ENCODE measurements at places on chromosomes 12 and 14.

GRCh38 chr12:29191267-29191850 is 42.3 kb downstream of the FAR2 start:
- DNase-seq: no peak

DNA sequence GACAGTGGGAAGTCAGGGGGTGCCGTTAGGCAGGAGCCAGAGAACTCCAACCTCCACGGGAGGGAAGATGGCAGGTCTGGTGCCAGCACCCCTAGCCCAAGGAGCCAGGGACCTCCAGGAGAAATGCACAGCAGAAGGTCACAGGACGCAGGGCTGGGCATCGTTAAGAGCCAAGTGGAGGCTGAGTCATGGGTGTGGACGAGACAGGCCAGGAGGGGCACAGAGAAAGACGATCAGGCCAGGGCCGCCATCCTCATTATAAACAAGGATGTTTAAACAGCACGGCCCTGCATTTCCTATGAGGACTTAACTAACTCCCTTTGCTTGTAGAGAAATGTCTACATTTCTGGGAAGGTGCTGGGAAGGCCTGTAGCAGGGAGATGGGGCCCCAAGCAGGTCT is 77.9 kb upstream of the FZD10 start:
- no peak for DNase-seq

- DNase-seq: no peak
These were observed 169.8 kb downstream of the OTOGL start for GRCh38 chr12:80268924-80269749.

GRCh38 chr12:27076928-27077327 is 5.5 kb downstream of the C12orf71 start:
- DNase-seq: no peak

- no peak for DNase-seq
These were observed 65.6 kb downstream of the TESC start for GRCh38 chr12:117033382-117034221.

GRCh38 chr12:94235848-94236247 is 87.5 kb downstream of the PLXNC1 start:
- DNase-seq: no peak

DNA sequence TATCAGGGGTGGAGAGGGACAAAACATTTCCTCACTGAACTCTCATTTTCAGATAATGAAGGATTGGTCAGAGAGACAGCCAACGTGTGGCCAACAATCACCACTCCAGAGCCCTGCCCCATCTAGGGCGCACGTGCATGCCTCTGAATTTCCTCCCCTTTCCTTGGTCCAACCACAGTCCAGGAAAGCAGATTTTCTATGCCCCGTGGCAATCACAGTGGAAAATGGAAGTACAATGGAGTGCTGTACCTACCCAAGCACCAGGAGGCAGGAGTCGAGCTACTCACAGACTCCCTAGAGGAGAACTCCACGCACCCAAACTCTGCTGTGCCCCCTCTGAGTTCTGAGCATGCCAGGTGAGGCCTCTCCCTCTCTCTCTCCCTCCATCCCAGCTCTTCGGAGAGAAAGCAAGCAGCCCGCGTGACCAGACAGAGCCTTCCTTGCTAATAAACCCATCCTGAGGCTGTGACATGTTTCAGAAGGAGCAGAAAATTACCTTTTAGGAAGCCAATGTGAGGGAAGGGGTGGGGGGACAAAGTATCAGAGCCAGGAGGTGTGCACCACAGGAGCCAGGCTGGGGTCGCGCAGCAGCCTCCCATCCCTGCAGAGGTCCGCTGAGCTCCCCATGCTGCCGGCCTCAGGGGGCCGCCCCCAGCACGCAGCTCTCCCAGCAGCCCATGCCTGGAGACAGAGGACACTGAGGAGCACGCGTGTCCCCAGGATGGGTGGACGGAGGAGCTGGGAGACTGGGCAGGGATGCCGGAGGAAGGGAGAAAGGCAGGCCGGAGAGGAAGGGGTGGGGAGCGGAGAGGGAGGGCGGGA is 73.4 kb downstream of the PITPNM2 start:
- no peak for DNase-seq
